RCC 7860 (cell line): ENCODE measurements at places on chromosomes 2 and 18.

DNA sequence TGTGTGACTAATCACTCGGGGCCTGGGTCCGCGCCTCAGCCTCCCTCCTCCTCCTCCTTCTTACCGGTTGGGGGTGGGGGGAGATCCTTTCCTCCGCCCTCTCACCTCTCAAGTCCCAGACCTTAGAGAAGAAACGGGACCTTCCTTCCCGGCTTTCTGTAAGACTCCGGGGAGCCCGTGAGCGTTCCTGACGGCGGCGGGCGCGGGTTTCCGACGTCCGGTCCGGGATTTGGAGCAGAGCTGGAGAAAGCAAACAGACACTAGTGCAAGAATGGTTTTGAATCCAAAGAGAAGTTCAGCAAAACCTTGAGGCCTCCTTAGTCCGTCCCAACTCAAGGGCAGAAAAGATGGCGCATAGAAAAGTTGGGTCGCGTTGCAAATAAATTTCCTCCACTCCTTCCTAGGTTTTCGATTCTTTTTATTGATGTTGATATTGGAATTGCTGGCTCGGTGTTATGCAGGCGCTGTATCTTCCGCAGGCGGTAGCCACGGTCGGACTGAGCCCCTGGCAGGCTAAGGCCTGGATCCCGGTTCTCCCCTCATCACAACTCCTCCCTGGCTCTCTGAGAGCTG, 2.0 kb downstream of the DLX1 start:
- DNase-seq = no peak

GRCh38 chr2:99862566-99862965, 279.8 kb downstream of the AFF3 start:
- DNase-seq = no peak

DNA sequence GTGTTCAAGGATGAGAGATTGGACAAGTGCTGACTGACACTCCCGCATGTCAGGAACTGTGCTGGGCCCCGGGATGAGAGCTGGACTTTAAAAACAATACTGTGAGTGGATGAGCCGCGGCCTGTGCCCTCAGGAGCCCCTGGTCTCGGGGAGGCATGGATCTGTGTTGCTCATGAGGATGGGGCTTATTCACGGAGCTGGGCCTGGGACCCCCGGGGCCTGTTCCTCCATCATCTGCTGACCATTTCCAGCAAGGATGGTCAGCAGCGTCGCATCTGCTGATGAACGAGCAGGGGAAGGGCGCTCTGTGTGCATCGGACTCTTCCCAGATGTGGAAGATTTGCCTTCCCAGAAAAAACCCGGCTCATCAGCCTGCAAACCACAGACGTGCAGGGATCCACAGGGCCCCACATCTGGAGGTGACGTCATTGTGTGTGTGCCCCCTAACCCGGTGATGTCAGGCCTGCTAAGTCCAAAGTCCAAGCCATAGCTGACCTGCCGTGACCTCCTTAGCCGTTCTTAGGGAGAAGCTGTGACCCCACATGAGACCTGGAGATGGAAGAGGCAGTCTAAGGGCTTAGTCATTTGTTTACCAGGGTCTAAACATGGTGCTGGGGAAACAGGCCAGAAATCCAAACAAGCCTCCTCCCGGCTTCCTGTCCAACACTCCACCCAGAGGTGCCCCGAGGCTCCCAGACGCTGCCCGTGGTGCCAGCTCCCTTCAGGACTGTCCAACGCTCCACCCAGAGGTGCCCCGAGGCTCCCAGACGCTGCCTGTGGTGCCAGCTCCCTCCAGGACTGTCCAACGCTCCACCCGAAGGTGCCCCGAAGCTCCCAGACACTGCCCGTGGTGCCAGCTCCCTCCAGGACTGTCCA, 143.9 kb downstream of the PXDN start:
- no peak for DNase-seq

DNA sequence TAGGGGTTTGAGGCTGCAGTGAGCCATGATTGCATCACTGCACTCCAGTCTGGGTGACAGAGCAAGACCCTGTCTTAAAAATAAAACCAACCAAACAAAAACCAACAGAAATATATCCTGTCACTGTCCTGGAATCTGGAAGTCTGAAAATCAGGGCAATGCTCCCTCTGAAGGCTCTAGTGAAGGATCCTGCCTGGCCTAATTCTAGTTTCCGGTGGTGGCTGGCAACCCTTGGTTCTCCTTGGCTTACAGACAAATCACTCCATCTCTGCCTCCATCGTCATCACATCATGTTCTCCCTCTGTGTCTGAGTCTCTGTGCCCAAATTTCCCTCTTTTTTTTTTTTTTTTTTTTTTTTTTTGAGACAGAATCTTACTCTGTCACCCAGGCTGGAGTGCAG, 15.9 kb upstream of the VPS4B start:
- DNase-seq = no peak

DNA sequence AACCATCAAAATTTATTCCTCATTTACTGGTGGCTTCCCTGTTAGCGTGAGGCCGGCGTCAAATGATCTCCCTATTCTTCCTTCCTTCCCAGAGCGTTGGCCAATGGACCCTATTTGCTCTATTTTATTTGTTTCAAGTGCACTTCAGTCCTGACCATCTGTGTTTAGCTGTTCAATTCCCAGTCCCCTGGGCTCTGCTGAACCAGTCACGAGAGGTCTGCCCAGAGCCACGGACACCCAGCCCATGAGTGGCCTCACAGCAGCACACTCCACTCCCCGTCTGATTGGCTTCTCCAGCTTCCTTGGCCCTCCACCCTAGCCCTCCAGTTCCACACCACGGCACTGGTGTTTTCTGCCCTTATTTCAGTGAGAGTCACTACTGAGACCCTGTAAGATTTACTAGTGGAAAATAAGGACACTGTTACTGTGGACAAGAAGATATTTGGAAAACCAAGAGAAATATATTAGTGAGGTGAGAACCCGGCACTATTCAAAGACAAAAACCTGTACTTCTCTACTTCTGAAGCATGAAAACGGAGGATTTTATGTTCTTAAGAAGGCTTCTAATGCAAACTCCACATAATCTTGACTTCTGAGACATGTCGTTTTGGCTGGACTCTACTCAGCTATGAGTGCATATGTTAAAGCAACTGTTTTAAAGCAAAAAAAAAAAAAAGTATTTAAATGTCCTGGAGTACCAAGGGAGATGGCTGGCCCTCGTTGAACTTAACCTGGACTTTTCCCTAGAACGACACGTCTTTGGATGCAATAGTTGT, 86.6 kb downstream of the COL6A3 start:
- DNase-seq = no peak

- DNase-seq = no peak
Observed at GRCh38 chr2:15984368-15985255, 44.3 kb downstream of the MYCN start.

DNA sequence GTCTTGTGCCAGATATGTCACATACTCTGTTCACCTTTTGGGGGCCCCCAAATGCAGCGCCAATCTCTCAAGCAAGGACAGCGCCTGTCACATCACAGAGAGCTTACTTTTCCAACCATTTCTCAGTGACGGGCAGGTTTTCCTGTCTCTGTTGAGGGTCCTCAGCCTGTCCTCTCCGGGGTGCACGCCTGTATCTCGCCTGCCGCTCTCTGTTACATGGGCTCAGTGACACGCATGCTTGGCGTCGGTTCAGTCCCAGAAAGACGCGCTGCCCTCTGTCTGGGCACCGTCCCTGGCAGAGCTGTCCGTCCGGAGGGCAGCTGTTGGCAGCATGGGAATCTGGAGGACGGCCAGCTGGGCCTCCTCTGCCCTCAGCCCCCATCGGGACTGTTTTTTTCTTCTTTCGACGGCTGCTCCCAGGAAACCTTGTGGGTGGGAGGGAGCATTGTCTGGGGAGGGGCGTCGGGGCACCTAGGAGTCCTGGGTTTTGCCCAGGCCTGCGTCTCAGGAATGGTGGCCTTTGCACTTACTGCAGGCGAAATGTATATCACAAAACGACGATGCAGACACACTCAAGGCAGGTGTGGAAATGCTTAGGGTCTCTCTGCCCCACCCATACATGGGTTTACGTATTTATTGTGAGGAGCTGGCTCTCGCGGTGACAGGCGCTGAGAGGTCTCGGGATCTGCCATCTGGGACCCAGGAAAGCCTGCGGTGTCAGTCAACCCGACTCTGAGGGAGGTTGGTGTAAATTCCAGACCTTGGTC, 30.9 kb downstream of the RTP5 start:
- no peak for DNase-seq

DNA sequence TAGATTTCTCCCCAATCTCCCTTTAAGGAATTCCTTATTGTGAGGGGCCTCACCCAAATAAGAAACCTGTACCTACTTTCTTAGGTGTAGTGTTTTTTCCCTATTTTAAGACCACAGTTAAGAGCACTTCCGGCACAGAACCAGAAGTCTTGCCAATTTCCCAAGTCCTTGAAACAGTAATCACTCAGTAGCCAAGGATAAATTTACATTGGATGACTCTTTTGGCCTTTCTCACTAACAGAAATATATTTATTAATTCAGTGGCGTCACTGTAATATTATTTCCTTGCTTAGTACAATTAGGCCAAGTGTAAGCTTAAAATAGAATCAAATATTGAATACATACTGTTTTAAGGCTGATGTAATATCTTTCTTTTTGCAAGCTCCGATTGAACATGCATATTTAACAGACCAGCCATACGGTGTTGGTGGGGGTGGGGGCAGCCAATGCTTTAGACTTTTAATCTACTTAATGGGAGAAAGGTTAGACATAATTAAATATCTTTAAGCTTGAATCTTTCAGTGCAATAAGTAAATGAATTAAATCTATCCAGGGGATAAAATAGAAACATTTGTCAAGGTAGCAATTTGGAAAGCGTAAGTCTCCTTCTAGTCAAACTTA, 50.8 kb upstream of the ITGA6 start:
- DNase-seq = no peak
